ENCODE measurements at places on chromosomes 7 and 10. TPM values are rescaled to one million over a fixed set of nuclear protein-coding genes. Genes with fewer than 3 reads are reported as not detected.

CALHM2 gene
- total RNA-seq = 2.3 TPM

DNA sequence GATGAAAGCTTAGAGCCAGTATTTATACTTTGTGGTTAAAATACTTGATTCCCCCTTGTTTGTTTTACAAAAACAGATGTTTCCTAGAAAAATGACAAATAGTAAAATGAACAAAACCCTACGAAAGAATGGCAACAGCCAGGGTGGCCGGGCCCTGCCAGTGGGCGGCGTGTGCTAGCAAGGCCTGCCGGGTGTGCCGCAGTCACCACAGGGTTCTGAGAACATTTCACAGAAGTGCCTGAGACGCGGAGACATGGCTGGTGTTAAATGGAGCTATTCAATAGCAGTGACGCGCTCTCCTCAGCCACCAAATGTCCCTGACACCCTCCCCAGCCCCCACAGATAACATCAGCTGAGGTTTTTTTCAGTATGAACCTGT lies 14.5 kb downstream of the GPR146 start:
- DNase-seq = no peak

GRCh38 chr7:122626785-122627184 lies 72.1 kb downstream of the RNF133 start:
- no peak for DNase-seq

GRCh38 chr10:11687357-11687771 lies 54.8 kb upstream of the ECHDC3 start:
- no peak for DNase-seq

GRCh38 chr7:86914551-86914950 lies 144.9 kb downstream of the ELAPOR2 start:
- DNase-seq = no peak

All from right lobe of liver (tissue), 6 donors.